NCI-H524 (cell line): ENCODE measurements at places on chromosomes 7 and 10.

GRCh38 chr7:47452715-47453092 lies 129.2 kb downstream of the TNS3 start:
- DNase-seq: no peak

DNA sequence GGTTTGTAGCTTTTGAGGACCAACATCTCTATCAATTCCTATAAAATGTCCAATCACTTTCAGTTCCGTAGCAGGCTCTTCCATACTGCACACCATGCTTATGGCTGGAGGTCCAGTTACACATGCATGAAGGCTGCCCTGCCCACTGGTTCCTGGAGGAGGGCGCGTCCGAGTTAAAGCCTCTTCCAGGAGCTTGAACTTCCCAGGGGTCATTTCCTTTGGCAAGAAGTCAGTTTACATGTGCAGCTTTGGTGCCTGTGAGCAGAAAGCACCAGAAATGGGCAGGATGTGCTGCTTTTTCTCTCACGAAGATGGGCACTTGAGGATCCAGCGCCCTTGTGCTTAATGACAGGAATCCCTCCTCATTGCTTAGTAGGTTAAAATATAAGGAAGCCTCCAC lies 17.6 kb upstream of the PHYH start:
- DNase-seq: no peak

GRCh38 chr7:36190447-36191291 lies 37.6 kb downstream of the EEPD1 start:
- no peak for DNase-seq

DNA sequence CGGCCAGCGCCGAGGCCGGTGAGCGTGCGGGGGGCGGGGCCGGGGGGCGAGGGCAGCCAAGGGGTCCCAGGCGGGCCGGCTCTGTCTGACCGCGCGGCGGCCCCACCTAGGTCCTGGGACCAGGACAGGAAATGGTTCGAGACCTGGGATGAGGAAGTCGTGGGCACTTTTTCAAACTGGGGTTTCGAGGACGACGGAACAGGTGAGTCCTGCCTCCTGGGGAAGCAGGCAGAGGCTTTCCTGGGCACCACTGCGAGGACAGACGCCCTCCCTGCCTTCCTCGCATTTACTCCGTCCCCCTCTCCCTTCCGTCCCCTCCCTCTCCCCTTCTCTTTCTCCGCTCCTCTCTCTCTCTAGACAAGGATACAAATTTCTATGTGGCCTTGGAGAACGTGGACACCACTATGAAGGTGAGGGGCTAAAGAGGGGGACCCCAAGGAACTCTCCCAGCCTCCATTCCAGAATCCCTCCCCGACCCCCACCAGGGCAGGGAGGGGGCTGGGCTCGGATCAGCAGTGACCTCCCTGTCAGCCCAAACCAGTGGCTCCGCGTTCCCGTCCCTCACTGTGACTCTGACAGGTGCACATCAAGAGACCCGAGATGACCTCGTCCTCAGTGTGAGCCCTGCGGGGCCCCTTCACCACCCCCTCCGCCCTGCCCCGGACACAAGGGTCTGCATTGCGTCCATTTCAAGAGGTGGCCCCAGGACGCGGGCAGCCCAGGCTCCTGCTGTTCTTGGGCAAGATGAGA lies 2.6 kb upstream of the MUC12 start:
- DNase-seq: no peak

GRCh38 chr10:21355591-21356011 lies 169.9 kb downstream of the SKIDA1 start:
- DNase-seq: no peak

GRCh38 chr7:27631391-27631790 lies 31.3 kb downstream of the HIBADH start:
- DNase-seq: no peak
